ENCODE measurements at places on chromosomes 5 and 9.

GRCh38 chr9:123318202-123318601, 37.8 kb upstream of the CRB2 start:
- no peaks in the 10 kb centered on the region for H3K36me3 ChIP-seq
- no peak overlapping the region for H3K4me3 ChIP-seq
- no peak overlapping the region for H3K27ac ChIP-seq
- DNase-seq = no peak

DNA sequence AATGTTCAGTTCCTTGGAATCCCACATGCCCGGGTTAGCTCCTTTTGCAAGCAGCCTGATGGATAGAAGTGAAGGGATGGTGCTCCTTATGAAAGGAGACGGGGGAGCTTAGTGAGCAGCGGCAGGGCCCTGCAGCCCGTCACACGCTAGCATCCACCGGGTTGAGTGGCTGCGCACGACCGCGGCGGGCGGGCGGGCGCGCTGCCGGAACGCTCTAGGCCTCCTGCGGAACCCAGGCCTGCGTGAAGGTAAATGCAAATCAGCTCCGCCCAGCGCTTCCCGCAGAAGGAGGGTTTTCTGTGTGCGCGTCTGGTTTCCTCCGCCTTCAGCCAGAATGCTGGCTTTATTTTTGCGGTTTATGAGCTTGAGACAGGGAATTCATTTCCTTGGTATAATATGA, 19.8 kb downstream of the IL12B start:
- DNase-seq = no peak
- H3K36me3 ChIP-seq = no peaks in the 10 kb centered on the region
- no peaks in the 10 kb centered on the region for H3K4me1 ChIP-seq

- DNase-seq = no peak
- H3K4me3 ChIP-seq = no peak overlapping the region
- H3K4me1 ChIP-seq = no peaks in the 10 kb centered on the region
- H3K27ac ChIP-seq = no peak overlapping the region
These were observed 182.1 kb downstream of the SNCAIP start for GRCh38 chr5:122494109-122494508.

DNA sequence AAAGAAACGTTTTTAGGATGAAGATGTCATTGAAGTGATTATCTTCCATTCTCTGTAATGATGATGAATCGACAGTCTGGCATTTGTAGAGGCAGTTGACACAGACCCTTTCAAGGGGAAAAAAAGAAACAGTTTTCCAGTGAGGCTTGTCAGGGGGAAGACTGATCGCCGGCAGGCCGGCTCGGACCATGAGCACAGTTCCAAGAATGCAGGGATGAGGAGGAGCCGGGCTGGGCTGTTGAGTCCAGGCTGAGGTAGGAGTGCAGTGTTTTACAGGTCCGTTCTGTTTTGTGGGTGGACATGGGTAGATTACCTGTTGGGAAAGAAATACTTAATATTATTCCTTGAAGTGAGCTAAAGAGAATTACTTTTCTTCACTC, 194.6 kb downstream of the AOPEP start:
- H3K36me3 ChIP-seq = no peaks in the 10 kb centered on the region
- H3K27me3 ChIP-seq = no peaks in the 10 kb centered on the region
- peak overlapping the region; percentile 93 for H3K27ac ChIP-seq
- no peak overlapping the region for H3K4me3 ChIP-seq
- DNase-seq = no peak
- H3K4me1 ChIP-seq = peaks cover 65% of the 10 kb centered on the region

- no peaks in the 10 kb centered on the region for H3K27me3 ChIP-seq
- no peaks in the 10 kb centered on the region for H3K36me3 ChIP-seq
- no peak overlapping the region for H3K27ac ChIP-seq
- no peaks in the 10 kb centered on the region for H3K4me1 ChIP-seq
- DNase-seq = no peak
These were observed 18.9 kb downstream of the DNAI1 start for GRCh38 chr9:34477541-34477940.

- H3K4me3 ChIP-seq = no peak overlapping the region
- no peak for DNase-seq
- no peak overlapping the region for H3K27ac ChIP-seq
- no peaks in the 10 kb centered on the region for H3K36me3 ChIP-seq
These were observed 82.9 kb upstream of the ALDH1B1 start for GRCh38 chr9:38309324-38310195.

GRCh38 chr9:117096138-117096537, 318.7 kb downstream of the ASTN2 start:
- no peak overlapping the region for H3K4me3 ChIP-seq
- H3K27ac ChIP-seq = no peak overlapping the region
- no peaks in the 10 kb centered on the region for H3K27me3 ChIP-seq
- DNase-seq = no peak
- H3K4me1 ChIP-seq = peaks cover 11% of the 10 kb centered on the region
- no peaks in the 10 kb centered on the region for H3K36me3 ChIP-seq

GRCh38 chr9:37818849-37819248, 18.3 kb downstream of the DCAF10 start:
- H3K36me3 ChIP-seq = peaks cover 46% of the 10 kb centered on the region
- no peak overlapping the region for H3K27ac ChIP-seq
- no peak for DNase-seq
- H3K4me3 ChIP-seq = no peak overlapping the region

DNA sequence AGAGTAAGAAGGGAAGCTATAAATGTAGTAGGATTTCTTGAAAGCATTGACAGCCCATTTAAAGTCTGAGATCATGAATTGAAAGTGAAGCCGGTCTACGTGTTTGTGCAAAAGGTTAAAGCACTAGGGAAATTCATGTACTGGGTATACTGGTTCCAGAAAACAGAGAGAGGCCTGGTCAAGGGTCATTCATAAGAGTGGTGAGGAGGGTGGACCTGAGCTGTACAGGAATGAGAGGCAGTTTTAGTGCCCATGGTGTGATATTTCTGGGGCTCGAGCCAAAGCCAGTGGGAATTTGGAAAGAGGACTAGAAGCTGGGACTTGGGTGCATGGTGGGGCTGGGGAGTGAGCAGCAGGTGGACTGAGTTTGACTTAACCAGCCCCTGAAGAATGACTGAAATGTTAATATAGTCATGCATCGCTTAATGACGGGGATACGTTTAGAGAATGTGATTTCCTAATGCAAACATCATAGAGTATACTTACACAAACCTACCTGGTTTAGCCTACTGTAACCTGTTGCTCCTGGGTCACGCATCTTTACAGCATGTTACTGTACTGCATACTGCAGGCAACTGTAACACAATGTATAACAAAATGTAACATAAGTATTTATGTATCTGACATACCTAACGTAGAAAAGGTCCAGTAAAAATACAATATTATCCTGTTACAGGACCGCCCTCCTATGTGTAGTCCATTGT, 173.0 kb downstream of the MAST4 start:
- DNase-seq = no peak
- no peaks in the 10 kb centered on the region for H3K36me3 ChIP-seq
- no peak overlapping the region for H3K27ac ChIP-seq
- H3K27me3 ChIP-seq = no peaks in the 10 kb centered on the region
- no peak overlapping the region for H3K4me3 ChIP-seq

- DNase-seq = no peak
- no peak overlapping the region for H3K27ac ChIP-seq
- peaks cover 9% of the 10 kb centered on the region for H3K4me1 ChIP-seq
These were observed 237.8 kb downstream of the ARRDC3 start for GRCh38 chr5:91145333-91145620.

DNA sequence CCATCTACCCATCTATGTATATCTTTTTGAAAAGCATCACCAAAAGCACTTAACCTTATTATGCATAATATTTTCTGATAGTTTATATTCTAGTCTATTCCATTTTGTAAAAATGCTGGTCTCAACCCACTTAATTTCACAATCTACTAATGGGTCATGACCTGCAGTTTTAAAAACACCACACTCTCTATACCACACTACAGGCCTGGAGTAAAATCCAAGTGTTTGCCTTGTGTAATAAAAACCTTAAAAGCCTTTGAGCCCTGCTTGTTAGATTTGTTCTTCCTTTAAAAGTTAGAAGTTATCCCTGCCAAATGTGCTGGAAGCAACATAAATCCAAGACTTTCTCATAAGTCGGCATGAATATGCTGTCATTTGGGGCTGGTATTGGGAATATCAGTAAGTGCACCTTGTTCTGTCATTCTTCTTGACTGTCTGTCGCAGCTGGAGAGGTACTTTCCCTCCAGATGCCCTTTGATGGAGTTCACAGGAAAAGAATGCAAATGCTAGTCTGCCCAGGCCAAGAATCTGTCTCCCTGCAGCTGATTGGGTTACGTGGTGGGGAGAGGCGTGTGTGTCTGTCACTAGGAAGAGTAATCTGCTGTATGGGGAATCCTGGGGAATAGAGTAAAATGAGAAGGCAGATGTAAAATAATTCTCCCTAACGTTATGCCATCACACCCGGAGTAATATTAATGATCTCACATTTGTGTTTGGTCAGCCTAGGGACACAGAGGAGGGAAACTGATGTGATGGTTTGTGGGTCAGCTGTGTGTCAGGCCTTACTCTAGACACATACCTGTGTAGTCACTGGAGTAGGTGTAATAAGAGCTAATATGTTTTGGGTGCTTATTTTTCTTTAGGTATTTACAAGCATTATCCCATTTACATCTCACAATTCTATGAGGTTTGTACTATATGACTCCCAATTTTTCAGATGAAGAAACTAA, 79.4 kb downstream of the ZNF366 start:
- H3K27me3 ChIP-seq = no peaks in the 10 kb centered on the region
- no peak for DNase-seq
- no peak overlapping the region for H3K4me3 ChIP-seq
- no peak overlapping the region for H3K27ac ChIP-seq
- no peaks in the 10 kb centered on the region for H3K4me1 ChIP-seq
- H3K36me3 ChIP-seq = no peaks in the 10 kb centered on the region

GRCh38 chr5:138303372-138303771, 28.2 kb downstream of the CDC25C start:
- DNase-seq = no peak
- peaks cover 7% of the 10 kb centered on the region for H3K4me1 ChIP-seq
- no peaks in the 10 kb centered on the region for H3K27me3 ChIP-seq

GRCh38 chr9:79572032-79572607, 355 bp downstream of the TLE4 start:
- peak overlapping the region; percentile 94 for H3K4me3 ChIP-seq
- DNase-seq = no peak
- H3K27ac ChIP-seq = peak overlapping the region; percentile 30
- H3K4me1 ChIP-seq = peaks cover 3% of the 10 kb centered on the region
- H3K27me3 ChIP-seq = no peaks in the 10 kb centered on the region

DNA sequence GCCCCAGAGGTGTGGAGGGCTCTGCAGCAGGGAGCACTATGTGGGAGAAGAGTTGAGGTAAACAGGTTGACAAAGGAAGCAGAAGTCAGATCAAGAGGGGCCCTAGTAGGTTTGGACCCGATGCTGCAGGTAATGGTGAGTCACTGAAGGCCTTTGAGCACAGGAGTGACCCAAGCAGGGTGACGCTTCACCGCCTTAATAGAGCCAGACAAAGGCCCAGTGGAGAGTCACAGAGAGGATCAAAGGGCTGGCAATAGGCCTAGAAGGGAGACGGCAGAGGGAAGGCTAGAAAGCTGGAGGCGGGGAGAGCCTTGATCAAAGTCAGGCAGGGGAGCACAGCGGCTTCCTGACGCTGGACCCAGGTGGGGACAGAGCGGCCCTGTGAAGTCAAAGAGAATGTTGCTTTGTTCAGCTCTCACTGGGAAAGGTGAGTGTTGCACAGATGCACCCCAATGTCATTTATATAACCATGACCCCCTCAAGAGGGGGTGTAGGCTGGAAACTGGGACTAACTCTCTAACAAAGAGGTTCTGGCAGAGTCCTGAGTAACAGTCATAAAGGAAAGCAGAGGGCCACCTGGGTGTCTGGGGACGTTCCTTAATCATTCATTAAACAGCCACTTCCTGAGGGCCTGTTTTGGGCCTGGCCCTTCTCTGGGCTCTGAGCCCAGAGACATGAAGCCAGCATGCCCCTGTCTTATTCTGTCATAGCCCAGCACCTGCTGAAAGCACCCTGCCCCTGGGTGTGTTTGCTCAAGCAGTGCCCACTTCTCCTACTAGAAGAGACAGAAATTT, 9.8 kb upstream of the CPLX2 start:
- H3K4me3 ChIP-seq = no peak overlapping the region
- peaks cover 5% of the 10 kb centered on the region for H3K27me3 ChIP-seq
- H3K27ac ChIP-seq = no peak overlapping the region
- DNase-seq = no peak

DNA sequence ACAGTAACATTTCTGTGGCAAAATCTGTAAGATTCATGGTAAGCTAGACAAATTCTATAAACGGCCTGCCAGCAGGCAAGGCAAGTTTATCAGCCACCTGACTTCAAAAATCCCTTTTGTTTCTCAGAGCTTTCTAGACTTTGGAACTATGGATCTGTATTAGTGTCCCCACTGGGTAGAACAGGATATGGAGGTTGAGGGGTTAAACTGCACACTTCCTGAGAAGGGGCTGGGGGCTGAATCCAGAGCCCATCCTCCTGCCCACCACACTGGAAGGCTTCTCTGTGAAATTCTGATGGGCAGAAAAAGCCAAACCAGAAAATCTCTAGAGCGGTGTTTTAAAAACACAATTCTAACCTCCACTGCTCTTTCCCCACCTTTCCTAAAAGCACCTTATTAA, 128.7 kb downstream of the ENTREP1 start:
- no peaks in the 10 kb centered on the region for H3K27me3 ChIP-seq
- no peak overlapping the region for H3K27ac ChIP-seq
- no peak overlapping the region for H3K4me3 ChIP-seq
- no peaks in the 10 kb centered on the region for H3K36me3 ChIP-seq
- no peak for DNase-seq

DNA sequence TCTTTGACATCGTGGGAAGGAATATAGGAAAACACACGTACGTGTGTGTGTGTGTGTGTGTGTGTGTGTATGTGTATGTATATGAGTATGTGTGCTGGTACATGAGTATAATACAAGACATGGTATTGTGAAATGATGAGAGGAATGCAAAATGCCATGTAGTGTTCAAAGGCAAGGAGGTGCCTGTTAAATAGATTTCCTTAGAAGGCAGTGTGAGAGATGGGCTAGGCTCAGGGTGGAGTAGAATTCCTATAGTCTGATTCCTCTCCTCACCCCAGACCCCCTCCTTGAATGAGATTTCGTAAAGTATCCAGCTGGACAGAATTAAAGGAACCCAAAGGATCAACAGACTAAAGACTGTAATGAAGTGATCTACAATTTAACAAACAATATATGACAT, 11.1 kb downstream of the GPR21 start:
- DNase-seq = no peak
- H3K4me3 ChIP-seq = no peak overlapping the region
- no peaks in the 10 kb centered on the region for H3K36me3 ChIP-seq
- no peaks in the 10 kb centered on the region for H3K27me3 ChIP-seq

DNA sequence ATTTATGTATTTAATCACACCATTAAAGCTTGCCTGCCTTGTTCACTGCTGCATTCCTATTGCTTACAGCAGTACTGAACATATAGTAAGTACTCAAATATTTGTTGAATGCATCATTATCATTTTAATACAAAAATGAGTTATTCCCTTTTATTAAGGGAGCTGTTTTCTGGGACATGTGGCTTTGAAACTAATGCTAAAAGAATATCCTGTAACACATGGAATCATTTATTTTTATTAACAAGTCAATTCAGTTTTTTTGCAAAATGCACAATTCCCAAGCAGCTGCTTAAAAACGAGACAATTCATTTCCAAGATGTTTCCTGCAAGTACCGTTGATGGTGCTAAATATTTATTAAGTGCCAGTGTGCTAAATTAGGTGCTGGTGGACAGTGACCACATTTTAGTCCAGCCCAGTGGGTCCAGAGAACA, 148.3 kb upstream of the NR3C1 start:
- H3K36me3 ChIP-seq = no peaks in the 10 kb centered on the region
- peaks cover 20% of the 10 kb centered on the region for H3K4me1 ChIP-seq
- DNase-seq = no peak
- H3K27me3 ChIP-seq = no peaks in the 10 kb centered on the region
- no peak overlapping the region for H3K4me3 ChIP-seq
